ENCODE measurements at places on chromosomes 16 and 17.

DNA sequence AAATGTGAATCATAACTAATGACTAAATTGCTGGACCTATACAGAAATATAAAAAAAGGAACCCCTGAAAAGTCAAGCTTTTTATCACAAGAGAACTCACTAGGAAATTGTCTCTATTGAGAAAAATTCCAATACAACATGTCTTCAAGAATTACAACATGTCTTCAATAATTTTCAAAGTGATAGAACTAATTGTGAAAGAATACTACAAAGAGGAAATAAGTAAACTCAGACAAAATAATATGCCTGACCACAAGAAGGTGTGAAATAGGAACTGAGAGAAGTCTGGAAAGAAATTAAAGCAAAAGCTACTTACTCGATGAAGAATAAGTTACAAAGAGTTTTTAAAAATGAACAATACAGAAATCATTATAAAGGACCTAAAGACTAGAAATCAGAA, 29.9 kb upstream of the OR1G1 start:
- no peak for DNase-seq

- no peak for DNase-seq
Observed at GRCh38 chr16:64745258-64745930, 376.5 kb downstream of the CDH11 start.

DNA sequence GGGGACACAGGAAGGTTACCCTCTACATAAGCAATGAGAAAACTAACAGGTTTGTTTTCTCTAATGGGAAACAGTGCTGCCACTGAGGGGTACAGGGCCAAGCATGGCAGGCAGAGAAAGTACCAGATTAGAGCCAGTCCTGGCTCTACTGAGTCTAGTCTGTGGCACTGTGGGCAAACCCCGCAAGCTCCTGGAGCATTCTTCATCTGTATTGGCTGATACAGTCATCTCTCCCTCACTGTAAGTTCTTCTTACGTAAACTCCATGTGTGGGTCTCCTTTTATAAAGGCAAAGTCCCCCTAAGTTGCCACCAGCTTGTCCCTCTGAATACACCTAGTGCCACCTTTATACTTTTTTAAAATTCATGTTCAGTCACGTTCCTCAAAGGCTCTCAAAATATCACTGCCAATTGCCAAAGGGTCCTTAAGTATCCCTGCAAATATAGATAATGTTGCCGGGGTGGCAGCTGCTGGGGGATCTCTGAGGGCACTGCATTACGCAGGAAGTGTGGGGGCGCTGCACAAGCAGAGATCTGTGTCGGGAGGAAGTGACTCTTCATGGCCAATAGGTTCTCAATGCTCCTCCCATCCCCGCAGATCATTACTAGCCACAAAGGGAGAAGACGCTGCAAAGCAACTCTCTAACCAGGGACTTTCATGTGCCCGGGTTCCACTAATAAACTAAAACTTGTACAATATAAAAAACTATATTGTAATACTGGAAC, 18.8 kb downstream of the XPO6 start:
- no peak for DNase-seq

GRCh38 chr16:85611194-85611443, 2.0 kb upstream of the GSE1 start:
- no peak for DNase-seq

GRCh38 chr17:45702666-45703266, 81.4 kb upstream of the CRHR1 start:
- no peak for DNase-seq

GRCh38 chr16:67445913-67446907, 15.3 kb downstream of the HSD11B2 start:
- DNase-seq: no peak

- no peak for DNase-seq
Observed at GRCh38 chr17:45104907-45105624, 27.2 kb downstream of the PLCD3 start.

- DNase-seq: no peak
Observed at GRCh38 chr16:47970291-47970931, 185.4 kb downstream of the ABCC12 start.

DNA sequence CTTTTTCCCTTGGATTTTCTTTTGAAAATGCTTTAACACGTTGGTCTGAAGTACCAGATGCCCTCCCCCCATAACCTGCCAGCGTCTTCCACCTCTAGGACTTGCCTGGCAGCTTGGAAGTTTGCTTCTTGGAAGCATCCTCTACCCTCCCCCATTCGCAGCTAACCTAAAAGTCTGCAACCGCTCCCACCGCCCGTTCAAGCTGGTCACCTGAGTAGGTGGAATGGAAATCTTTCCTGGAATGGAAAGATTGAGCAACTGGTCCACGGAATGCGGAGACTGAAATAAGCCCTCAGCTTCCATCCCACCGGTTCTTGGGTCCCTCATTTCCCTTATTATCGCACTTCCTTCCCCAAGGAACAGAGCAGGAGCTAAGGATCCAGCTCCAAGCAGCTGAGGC, 31.4 kb downstream of the HS3ST3B1 start:
- DNase-seq: no peak

- DNase-seq: no peak
Observed at GRCh38 chr16:12459391-12460063, 344.2 kb downstream of the CPPED1 start.

- DNase-seq: no peak
Observed at GRCh38 chr17:79788455-79788854, 8.4 kb downstream of the CBX8 start.

- DNase-seq: no peak
Observed at GRCh38 chr17:35717475-35717874, 14.0 kb upstream of the RASL10B start.

All from NCI-H1048 (cell line).